Ecto neural progenitor cell (in vitro differentiated cells): ENCODE measurements at places on chromosomes 16 and 17.

GRCh38 chr17:47952171-47953021 is 5.3 kb downstream of the PRR15L start:
- no peak for DNase-seq

DNA sequence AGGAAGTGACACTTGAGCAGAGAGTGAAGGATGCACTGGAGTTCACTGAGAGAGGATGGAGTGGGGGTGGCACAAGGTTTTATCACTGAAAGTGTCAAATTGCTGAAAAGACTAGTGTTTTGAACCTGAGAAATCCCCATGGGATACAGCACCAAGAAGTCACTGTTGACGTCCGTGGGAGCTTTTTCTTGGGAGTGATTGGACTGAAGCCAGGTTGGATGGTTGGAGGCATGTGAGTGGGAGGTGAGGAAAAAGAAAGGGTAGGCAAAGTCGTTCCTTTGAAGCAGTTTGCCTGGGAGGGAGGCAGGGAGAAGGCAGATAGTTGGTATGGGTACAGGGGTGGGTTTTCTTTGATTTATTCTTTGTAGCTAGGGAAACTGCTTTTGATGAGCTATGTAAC is 39.9 kb upstream of the SDK2 start:
- no peak for DNase-seq

DNA sequence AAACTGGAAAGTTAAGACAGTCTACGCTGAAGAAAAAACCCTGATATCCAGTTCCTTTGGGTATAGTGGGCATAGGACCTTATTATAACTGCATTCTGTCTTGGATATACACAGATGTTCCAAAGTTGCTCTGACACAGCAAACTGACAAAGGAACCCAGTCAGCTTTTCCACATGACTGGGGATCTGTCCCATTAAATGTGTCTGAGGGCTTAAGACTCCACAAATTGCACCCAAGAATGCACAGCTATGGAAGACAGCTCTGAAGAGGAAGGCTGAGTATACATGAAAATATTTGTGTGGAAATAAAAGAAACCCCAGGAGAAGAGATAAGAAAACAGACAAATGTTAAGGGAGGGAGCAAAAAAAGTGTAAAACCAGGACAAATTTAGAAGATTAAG is 114.1 kb downstream of the SPAG9 start:
- no peak for DNase-seq

DNA sequence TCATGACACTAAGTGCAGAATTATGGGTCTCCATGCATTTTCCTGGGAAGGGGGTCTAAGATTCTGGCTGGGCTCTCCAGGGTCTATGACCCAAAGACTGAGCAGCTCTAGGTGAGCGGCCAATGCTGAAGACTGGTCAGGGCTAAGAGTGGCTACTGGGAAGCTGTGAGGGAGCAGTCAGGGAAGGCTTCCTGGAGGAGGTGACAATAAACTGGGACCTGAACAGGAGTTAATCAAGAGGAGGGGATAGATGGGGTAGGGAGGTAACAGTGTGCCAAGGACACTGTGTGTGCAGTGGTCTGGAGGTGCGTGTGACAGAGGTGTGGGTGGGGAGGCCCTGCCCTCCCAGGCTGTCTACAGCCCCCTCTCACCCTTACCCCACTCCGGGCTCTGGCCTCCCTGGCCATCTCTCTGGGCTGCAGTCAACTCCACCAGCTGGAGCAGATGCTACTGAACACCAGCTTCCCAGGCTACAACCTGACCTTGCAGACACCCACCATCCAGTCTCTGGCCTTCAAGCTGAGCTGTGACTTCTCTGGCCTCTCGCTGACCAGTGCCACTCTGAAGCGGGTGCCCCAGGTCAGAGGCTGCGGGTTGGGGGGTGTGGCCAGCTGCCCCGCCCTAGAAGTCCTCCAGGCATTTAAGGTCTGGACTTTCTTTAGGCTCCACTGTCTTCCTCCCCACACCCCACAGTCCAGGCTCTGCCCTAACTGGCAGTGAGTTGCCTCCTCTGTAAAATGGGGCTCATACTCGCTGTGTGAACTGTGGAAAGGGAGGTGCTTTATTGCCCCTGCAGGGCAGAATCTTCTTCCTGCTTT is 20.4 kb downstream of the ADGRG5 start:
- no peak for DNase-seq

DNA sequence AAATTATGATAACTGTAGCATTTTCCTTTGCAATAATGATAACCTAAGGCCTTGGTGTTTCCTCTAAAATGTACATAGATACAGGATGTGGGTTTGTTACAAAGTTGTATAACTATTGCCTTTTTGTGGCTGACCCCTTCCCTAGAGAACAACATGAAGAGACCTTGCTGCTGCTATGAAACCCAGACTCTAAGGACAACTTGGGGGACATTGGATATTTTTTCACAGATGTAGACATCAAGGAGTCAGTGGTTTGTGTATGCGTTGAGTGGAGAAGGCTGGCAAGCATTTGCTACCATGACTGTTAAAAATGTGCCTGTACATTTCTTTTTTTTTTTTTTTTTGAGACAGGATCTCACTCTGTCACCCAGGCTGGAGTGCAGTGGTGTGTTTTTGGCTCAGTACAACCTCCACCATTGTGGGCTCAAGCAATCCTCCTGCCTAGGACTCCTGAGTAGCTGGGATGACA is 12.3 kb downstream of the HMOX2 start:
- DNase-seq: no peak

GRCh38 chr17:66944351-66945146 is 20.0 kb upstream of the CACNG4 start:
- no peak for DNase-seq

- DNase-seq: no peak
Observed at GRCh38 chr17:57750109-57750871, 5.2 kb upstream of the CCDC182 start.

GRCh38 chr16:80703131-80704071 is 101.0 kb downstream of the CDYL2 start:
- peak; percentile 28 for DNase-seq
